ENCODE measurements at places on chromosomes 7 and 10.
A peak's percentile ranks its signal among the peaks of the same experiment; 100 is the strongest.

GRCh38 chr10:22856444-22857074 lies 71.3 kb upstream of the ARMC3 start:
- H3K4me1 ChIP-seq, result no peaks in the 10 kb centered on the region
- no peak overlapping the region for H3K27ac ChIP-seq

DNA sequence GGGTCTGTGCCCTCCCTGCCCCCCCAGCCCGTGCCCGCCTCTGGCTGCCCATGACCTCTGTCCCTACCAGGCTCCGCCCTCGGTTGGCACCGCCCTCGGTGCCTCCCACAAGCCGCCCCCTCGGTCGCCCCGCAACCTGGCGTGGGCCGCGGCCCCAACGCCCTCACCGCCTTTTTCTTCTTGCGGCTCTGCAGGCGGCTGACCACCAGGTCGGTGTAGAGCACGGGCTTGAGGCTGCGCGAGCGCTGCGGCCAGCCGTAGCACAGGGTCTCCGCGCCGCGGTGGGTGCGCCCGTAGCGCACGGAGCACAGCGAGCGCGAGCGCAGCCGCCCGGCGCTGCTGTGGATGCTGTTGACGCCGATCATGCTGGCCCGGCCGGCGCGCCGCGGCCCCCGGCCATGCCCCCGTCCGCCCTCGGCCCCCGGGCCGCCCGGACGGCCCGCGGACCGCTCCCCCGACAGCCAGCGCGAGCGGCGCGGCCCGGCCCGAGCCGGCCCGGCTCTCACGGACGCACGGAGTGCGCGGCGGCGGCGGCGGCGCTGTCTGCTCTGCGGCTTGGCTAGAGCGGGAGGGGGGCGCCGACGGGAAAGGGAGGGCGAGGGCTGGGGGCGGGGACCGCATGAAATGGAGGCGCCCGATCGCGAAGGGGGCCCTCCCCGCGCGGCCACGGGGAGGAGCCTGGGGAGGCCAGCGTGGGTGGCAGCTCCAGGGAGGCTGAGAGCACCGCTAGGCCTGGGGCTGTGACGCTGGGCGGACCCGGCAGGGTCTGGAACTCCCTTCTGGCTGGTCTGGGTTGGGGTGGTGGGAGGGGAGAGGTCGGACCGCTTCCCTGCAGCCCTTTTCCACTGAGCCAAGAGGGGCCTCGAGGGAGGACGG lies 9.6 kb downstream of the PSD start:
- DNase-seq, result no peak
- H3K27ac ChIP-seq, result no peak overlapping the region
- H3K4me1 ChIP-seq, result peaks cover 13% of the 10 kb centered on the region
- peak overlapping the region; percentile 29 for H3K4me3 ChIP-seq
- no peaks in the 10 kb centered on the region for H3K36me3 ChIP-seq

DNA sequence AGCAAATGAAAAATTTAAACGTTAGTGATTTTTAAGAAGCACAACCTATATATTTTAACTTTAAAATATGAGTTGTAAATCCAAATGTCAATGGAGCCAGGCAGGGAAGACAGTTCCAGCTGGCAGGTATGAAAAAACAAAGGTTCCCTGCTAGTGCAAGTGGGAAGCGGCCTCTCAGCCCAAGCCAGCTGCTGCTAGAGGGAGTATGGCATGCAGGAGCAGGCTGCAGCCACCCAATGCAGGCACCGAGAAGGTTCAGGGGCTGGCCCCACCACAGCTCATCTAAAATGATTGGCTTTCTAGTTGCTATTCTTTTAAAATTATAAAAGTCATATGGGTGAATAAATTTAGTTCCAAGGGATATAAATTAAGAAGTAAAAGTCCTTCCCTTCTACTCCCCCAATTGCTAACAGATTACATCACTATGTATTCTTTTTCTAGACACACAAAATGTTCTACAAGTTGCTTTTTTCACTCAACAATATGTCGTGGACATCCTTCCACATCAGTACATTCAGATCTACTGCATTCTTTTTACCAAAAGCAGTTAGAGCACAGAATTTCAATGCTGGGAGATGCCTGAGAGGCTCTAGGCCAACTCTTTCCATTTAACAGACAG lies 69.3 kb downstream of the SGMS1 start:
- peaks cover 16% of the 10 kb centered on the region for H3K4me1 ChIP-seq
- no peak overlapping the region for H3K4me3 ChIP-seq
- DNase-seq, result no peak
- peak overlapping the region; percentile 12 for H3K27ac ChIP-seq
- H3K36me3 ChIP-seq, result no peaks in the 10 kb centered on the region

DNA sequence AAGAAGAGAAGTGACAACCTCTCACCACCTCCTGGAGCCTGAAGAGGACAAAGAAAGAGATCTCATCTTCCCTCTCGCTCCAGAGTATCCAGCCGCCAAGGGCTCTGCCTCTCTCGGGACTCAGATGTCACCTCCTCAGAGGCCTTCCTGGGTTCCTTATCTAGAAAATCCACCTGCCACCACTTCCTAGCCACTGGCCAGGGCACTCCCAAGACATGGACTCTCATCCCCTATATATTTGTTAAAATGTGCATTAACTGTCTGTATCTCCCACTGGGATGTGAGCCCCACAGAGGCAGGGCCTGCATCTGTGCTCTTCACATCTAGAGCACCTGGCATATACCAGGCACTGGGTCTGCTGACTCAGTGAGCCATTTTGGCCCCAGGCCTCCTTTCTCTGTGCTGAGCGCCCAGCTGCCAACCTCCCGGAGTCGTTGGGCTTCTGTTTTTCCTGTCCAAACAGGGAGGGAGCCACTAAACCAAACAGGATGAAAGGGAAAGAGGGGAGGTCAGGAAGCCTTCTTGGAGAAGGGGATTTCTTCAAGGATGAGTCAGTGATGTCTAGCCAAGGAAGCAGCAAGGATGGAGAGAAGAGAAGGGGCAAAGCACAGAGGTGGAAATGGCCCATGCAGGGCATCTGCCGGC lies 58.9 kb downstream of the KCNMA1 start:
- no peak overlapping the region for H3K4me3 ChIP-seq
- peaks cover 35% of the 10 kb centered on the region for H3K4me1 ChIP-seq
- no peak overlapping the region for H3K27ac ChIP-seq
- no peak for DNase-seq
- no peaks in the 10 kb centered on the region for H3K27me3 ChIP-seq
- no peaks in the 10 kb centered on the region for H3K36me3 ChIP-seq

DNA sequence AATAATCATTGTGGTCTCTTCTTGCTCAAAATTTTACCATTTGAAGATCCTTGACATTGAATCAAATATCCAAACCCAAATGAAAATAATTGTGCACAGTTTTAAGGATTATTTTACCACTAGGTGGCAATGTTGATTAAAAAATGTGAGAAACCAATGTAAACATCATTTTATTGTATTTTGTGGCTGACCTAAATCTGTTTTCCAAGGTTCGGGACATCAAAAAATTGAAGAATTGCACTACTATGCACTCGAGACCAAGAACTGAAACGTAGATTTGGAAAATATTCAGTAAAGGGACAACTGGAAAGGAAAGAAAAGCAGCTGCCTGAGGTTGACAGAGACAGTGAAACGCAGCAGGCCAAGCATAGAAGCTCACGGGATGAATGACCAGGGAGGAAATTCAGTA lies 259.3 kb downstream of the SNX13 start:
- no peaks in the 10 kb centered on the region for H3K36me3 ChIP-seq
- H3K4me1 ChIP-seq, result peaks cover 4% of the 10 kb centered on the region
- H3K4me3 ChIP-seq, result no peak overlapping the region

DNA sequence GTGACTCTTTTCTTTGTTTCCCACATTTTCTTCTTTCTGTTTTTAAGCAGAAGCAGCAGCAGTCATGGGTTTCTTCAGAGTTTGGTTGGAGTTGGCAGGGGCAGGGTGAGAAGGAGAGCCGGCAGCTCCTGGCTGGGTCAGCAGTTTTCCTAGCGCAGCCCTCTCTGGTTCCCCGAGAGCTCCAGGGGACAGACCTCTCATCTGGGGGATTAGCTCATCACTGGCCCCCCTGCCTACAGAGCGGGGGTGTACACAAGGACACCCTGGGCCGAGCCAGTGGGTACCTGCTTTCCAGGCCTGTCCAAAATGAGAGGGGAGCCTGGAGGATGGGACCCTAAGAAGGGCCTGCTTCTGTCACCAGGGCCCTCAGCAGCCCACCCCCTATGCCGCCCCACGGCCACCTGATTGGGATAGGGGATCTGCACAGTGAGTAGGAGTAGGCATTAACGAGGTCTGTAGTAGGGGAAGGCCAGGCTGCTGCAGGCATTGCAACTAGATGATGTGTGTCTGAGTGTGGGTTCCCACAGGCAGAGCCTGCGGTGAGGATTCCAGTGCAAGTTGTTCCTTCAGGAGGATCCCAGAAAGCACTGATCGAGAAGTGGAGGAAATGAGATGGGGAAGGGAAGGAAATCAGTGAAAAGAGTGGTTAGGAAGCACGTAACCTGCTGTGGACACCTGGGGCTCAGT lies 122.9 kb upstream of the PPIF start:
- peaks cover 100% of the 10 kb centered on the region for H3K36me3 ChIP-seq
- no peaks in the 10 kb centered on the region for H3K27me3 ChIP-seq
- peak overlapping the region; percentile 77 for H3K27ac ChIP-seq
- no peak for DNase-seq
- H3K4me1 ChIP-seq, result peaks cover 44% of the 10 kb centered on the region
- no peak overlapping the region for H3K4me3 ChIP-seq

- peaks cover 13% of the 10 kb centered on the region for H3K36me3 ChIP-seq
- H3K27ac ChIP-seq, result no peak overlapping the region
- H3K4me3 ChIP-seq, result no peak overlapping the region
- H3K27me3 ChIP-seq, result no peaks in the 10 kb centered on the region
- peaks cover 23% of the 10 kb centered on the region for H3K4me1 ChIP-seq
- no peak for DNase-seq
Observed at GRCh38 chr10:72012796-72013195, 48.6 kb downstream of the CHST3 start.

DNA sequence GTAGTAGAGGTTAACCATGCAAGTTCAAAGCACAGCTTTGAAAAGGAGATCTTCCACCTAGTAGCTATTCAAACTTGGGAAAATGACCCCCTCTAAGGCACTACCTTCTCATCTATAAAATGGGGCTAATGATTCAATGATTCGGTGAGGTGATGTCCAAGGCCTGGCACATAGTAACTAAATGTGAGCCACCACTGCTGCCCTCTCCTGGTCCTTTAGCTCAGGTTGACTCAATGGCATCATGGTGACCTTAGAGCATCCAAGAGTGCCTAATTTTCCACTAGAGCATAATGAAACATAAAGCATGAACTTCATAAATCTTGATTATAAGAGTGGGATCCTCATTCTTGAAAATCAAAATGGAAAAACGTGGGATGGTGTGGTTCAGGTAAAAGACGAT lies 16.3 kb upstream of the PLCE1 start:
- no peaks in the 10 kb centered on the region for H3K27me3 ChIP-seq
- H3K36me3 ChIP-seq, result no peaks in the 10 kb centered on the region
- DNase-seq, result no peak
- H3K4me1 ChIP-seq, result no peaks in the 10 kb centered on the region
- no peak overlapping the region for H3K4me3 ChIP-seq

GRCh38 chr10:58064714-58065528 lies 202.8 kb downstream of the IPMK start:
- H3K27me3 ChIP-seq, result no peaks in the 10 kb centered on the region
- no peaks in the 10 kb centered on the region for H3K4me1 ChIP-seq
- no peak overlapping the region for H3K4me3 ChIP-seq
- no peaks in the 10 kb centered on the region for H3K36me3 ChIP-seq
- H3K27ac ChIP-seq, result no peak overlapping the region
- DNase-seq, result no peak

GRCh38 chr10:116653885-116654284 lies 33.1 kb downstream of the PNLIPRP2 start:
- H3K4me1 ChIP-seq, result no peaks in the 10 kb centered on the region
- no peak for DNase-seq
- no peak overlapping the region for H3K4me3 ChIP-seq
- no peaks in the 10 kb centered on the region for H3K36me3 ChIP-seq
- H3K27me3 ChIP-seq, result peaks cover 9% of the 10 kb centered on the region

DNA sequence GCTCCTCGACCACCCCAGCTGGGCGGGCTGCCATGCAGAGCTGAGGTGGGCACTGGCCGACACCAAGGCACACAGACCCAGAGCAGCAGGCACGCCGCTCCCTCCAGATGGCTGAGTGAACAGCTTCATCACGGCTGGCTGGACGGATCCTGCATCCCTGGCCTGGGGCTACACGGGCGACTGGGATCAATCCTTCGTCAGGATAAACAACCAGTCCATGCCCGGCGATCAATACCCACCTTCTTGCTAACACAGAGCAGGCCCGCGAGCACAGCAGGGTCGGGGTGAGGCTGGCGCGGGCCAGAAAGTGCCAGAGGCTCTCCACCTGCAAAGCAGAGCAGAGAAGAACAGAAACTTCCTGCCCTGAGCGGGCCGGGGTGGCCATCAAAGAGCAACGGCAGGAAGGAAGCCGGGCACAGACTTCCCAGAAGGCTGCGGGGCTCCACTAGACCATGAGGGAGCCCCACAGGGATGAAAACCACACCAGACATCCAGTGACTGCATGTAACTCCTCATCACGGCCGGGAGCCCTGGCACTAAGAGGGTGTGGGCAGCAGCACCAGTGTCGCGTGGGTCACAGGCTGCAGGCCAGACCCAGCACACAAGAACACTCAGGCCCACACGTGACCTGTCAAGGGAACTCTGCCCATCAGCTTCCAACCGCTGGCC lies 166.4 kb downstream of the MAD1L1 start:
- DNase-seq, result no peak
- no peak overlapping the region for H3K27ac ChIP-seq
- no peaks in the 10 kb centered on the region for H3K36me3 ChIP-seq
- H3K4me1 ChIP-seq, result no peaks in the 10 kb centered on the region
- no peak overlapping the region for H3K4me3 ChIP-seq
- H3K27me3 ChIP-seq, result no peaks in the 10 kb centered on the region

DNA sequence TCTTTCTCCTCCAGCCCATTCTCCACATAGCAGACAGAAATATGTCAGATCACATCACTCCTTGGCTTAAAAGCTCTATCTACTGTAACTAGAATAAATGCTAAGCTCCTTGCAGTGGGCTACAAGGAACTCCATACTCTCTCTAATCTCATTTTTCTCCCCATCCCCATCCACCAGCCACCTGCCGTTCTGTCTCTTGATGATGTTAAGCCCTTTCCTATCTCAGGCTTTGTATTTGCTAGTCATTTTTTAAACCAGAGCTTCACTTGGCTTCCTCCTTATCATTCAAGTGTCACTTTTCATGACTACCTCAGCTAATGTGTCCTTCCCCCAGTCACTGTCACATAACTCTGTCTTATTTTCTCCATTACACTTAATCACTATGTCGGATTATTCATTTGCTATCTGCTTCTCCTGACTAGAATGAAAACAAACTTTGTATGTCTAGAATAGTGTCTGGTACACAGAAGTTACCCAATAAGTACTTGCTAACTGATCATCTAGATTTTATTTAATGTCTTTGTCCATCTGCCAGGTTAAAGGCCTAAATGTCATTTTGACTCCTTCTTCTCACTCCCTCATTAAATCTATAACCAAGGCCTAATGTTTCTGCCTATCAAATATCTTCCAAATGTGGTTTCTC lies 87.2 kb upstream of the RPA3 start:
- H3K27me3 ChIP-seq, result no peaks in the 10 kb centered on the region
- H3K4me3 ChIP-seq, result no peak overlapping the region
- H3K36me3 ChIP-seq, result no peaks in the 10 kb centered on the region
- no peak overlapping the region for H3K27ac ChIP-seq
- DNase-seq, result no peak
- no peaks in the 10 kb centered on the region for H3K4me1 ChIP-seq

- no peaks in the 10 kb centered on the region for H3K27me3 ChIP-seq
- DNase-seq, result no peak
- H3K4me3 ChIP-seq, result no peak overlapping the region
- H3K4me1 ChIP-seq, result no peaks in the 10 kb centered on the region
- H3K27ac ChIP-seq, result no peak overlapping the region
- H3K36me3 ChIP-seq, result peaks cover 4% of the 10 kb centered on the region
Observed at GRCh38 chr10:1123198-1123597, 67.0 kb downstream of the WDR37 start.

GRCh38 chr10:55476129-55476528 lies 675.1 kb upstream of the PCDH15 start:
- H3K4me1 ChIP-seq, result no peaks in the 10 kb centered on the region
- H3K27ac ChIP-seq, result no peak overlapping the region
- no peaks in the 10 kb centered on the region for H3K27me3 ChIP-seq
